ENCODE measurements at places on chromosomes 2 and 18.

- no peak for DNase-seq
These were observed 1.6 kb downstream of the ADCY3 start for GRCh38 chr2:24918326-24919036.

- DNase-seq: no peak
These were observed 80.0 kb upstream of the CPO start for GRCh38 chr2:206859330-206859739.

DNA sequence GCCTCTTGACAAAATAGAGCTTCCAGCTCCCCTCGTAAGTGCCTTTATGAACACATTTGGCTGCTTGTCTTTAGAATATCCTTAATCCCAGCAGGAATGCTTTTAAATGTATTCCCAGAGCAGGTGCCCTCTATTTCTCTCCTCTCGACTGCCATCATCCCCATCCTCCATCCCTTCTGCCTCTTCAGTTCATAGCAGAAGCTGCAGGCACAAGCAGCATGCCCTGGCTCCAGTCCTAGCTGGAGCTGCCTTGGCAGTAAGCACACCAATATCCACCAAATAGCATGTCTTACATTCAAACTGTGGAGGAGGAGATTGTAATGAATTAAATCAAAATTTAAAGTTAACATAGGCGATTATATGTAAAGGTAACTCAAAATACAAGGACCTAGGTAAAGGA, 891.3 kb upstream of the SLC39A10 start:
- no peak for DNase-seq

GRCh38 chr18:8423051-8423557, 186.1 kb upstream of the RAB12 start:
- DNase-seq: no peak

DNA sequence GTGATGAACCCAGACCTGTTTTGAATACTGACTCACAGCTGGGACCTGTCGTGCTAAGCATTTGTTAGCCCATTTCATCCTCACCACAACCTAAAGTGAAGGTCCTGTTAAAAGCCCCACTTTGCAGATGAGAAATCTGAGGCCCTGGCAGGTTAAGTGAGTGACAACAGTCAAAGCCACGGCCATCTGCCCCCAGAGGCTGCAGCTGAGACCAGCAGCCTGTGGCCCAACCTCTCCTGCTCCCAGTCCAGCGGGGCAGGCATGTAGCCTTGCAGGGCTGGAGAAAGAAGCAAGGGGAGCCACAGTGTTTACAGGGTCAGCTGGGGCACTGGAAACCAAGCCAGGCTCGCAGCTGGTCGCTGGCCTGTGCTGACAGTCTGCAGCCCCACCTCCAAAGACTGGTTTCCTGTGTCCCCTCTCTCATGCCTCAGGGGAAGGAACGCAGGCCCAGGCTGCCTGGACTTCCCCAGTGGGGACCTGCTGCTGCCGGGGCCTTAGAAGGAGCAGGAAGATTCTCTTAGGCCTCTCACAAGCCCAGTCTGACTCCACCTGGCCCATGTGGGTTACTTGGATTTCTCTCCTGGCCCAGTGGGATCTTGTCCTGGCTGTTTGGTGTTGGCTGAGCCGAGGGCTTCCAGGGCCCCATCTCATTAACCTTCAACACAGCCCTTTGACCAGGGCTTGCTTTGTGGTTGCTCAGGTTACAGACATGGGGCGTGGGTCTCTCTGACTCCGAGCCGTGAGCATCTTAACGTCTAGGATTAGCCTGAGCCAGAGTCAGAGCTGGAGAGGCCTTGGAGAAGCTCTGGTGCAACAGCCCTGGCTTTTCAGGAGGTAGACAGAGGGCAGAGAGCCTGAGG, 1.7 kb downstream of the INPP5D start:
- DNase-seq: no peak

DNA sequence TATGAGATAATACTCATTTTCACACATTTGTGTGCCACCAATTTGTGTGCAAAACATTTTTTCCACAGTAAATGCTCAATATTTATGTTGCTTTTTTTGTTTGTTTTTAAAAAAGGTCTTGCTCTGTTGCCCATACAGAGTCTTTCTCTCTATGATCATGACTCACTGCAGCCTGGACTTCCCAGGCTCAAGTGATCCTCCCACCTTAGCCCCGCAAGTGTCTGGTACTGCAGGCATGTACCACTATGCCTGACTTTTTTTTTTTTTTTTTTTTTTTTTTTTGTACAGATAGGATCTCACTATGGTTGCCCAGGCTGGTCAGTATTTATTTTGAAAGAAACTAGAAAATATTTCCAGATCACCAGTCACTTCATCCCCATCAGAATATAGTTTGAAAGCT, 297.8 kb upstream of the GYPC start:
- DNase-seq: no peak

- no peak for DNase-seq
These were observed 39.5 kb downstream of the MYO5B start for GRCh38 chr18:50155406-50155805.

- DNase-seq: no peak
These were observed 19.6 kb downstream of the SPATA3 start for GRCh38 chr2:231015478-231015877.

DNA sequence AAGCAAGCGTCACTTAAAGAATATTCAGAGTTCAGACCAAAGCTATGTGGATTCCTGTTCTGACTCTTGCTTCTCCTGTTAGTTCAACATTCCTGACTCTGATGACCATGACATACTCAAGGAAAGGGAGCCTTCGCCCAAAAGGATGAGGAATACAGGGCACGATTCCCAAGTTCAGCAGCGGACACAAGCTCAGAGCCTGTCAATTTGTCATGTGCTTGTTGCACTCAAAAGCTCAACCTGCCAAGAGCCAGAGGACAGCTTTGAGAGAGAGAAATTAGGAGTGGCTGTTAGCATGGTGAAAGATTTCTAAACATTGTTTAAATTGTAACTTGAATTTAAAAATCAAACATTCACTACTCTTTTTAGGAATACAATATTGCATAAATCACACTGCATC, 33.3 kb downstream of the APLF start:
- DNase-seq: no peak

DNA sequence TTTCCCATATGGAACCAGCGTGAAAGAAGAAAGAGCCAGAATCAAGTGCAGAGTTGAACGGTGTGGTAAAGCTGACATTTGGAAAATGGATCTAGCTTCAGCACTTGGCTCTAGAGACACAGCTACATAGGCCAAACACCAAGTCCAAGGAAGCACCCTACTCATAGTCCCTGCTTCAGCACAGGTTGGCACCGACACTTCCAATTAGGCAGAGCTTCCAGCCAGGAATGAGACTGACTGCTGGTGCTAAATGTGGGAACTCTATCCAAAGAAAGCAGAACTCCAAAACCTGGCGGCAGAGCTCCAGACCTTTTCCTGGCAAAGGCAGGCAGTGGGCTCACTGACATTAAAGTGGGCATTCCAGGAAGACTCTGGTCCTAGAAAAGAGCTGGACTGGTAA, 125.4 kb upstream of the CTNNA2 start:
- no peak for DNase-seq

- no peak for DNase-seq
These were observed 111.5 kb upstream of the SULT1C3 start for GRCh38 chr2:108128249-108128648.

- no peak for DNase-seq
These were observed 2.1 kb downstream of the GULP1 start for GRCh38 chr2:188293601-188294351.

- no peak for DNase-seq
These were observed 204.5 kb upstream of the REV1 start for GRCh38 chr2:99694331-99694730.

GRCh38 chr2:163081754-163082153, 243.2 kb upstream of the KCNH7 start:
- no peak for DNase-seq

DNA sequence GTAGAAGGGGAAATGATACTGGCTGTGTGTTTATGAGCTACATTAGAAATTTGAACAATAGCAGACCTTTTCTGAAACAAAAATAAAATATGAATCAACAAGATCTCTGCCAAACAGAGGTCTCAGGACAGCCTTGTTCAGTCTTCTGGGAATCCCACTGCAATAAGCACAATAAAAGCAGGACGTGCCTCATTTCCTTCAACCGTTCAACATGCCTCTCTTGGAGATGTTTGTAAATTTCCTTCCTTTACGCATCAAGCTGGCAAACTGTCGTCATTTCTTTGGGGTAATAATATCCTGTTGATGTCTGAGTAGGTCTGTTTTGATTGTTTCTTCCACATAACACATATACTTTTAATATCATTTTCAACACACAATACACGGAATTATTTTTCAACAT, 77.2 kb downstream of the TCF4 start:
- no peak for DNase-seq

GRCh38 chr18:41265047-41265446, 690.0 kb upstream of the PIK3C3 start:
- DNase-seq: no peak

DNA sequence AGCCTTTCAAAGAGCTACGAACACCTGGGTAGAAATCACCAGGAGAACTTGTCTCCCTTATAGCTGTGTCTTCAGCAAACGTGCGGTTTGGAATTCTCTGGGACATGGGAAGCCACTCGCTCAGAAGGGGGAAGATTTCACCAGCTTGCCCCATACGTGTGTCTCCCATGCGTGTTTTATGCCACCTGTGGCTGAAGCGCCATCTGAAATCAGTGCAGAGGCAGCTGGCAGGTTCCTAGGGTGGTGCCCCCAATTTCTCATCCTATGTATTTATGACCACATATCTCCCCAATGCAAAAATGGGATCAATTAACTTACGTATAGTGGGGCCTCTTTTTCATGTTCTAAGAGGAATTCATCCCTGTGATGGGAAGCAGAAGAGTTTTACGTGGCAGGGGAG, 81.6 kb downstream of the TPO start:
- no peak for DNase-seq

DNA sequence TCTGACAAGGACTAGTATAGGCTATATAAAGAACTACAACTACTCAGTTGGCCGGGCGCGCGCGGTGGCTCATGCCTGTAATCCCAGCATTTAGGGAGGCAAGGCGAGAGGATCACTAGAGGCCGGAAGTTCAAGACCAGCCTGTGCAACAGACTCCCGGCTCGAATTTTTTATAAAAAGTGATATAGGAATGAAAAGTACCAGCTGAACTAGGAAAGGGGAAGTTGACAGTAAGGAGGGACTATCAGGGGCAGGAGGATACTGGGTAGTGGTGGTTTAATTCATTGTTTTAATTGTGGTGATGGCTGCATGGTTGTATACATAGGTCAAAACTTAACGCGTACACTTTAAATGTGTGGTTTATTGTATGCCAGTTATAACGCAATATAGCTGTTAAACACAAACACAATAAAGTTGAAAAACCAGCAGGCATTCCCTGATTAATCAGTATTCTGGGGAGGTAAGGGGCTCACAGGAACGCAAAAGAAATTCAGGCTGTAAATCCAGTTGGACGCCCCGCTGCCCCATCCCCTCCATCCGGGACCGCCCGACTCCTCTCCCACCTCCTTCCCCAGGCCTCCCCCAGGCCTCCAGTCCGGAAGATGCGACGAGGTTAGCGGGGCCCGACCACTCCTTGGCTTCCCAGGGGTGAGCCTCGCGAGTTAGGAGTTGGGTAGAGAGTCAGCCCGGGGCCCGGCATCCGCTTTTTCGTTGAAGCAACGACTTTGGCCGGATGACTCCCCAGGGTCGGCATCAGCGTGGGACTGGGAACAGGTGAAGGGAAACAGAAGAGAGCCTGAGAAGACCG, 746 bp upstream of the POLR1B start:
- DNase-seq: no peak

- DNase-seq: no peak
These were observed 117.4 kb upstream of the NABP1 start for GRCh38 chr2:191560411-191560980.

DNA sequence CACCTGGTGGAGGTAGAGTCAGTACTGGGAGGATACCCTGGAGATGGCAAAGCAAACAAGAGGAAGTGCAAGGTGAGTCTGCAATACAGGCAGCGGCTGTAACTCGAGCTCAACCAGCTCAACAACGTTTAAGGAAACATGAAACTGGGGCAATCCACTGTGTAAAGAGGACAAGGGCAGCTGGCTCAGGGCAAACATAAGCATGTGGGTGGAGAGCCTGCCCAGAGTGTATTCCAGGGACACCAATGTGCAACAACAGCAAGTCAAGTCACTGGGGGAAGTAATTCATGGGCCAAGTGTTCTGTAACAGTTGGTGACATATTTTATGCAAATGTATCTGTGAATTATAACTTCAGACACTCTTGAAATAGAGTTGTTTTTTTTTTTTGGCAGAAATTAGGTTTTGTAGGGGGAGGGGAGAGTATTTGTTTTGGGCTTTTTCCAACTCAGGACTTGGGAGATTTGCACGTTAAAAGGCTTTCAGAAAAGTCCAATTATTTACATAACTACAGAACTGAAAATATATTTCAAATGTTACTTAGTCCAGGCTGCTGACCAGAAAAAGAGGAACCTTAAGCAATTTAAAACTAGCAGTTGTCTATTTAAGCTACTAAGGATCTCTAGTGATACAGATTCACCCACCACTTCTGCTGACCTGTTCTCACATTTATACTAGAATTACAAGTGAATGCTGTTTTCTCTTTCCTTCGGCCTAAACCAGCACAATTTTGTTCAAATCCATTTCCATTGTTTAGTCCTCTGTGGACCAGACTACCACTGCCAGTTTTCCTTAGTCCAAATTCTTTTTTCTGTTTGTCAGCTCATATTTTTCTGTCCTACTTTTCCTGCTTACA, 18.6 kb downstream of the NRXN1 start:
- DNase-seq: no peak

GRCh38 chr2:8324901-8325300, 357.0 kb upstream of the ID2 start:
- no peak for DNase-seq

GRCh38 chr2:84121-84520, 37.8 kb upstream of the FAM110C start:
- no peak for DNase-seq

- no peak for DNase-seq
These were observed 73.6 kb downstream of the DPP4 start for GRCh38 chr2:162000431-162000830.

DNA sequence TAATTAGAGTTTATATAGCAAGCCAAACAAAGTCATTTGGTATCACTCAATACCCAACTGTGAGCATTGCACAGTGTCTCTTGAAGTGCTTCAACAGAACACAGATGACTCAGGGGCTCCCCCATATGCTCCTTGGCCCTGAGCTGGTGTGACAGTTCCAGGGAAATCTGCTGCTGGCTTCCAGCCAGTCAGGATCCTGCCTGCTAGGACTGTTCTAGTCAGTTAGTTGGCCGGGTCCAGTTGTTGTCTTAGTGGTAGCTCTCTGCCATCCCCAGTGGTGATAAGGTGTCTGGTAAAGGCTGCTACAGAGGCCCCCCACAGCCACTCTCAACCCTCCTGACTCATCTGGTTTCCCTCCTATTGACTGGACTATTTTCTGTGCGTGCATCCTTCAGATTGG, 100.3 kb downstream of the IRS1 start:
- DNase-seq: no peak

GRCh38 chr18:58169472-58169871, 125.4 kb downstream of the NEDD4L start:
- no peak for DNase-seq

Measured in stimulated activated CD8-positive, alpha-beta memory T cell treated with anti-CD3 and anti-CD28 coated beads, Interleukin-4, amount 100 ng/mL, for 1 hour (primary cell).